ENCODE measurements at places on chromosomes 1 and 21. TPM values are rescaled to one million over a fixed set of nuclear protein-coding genes. Genes with fewer than 3 reads are reported as not detected.

DNA sequence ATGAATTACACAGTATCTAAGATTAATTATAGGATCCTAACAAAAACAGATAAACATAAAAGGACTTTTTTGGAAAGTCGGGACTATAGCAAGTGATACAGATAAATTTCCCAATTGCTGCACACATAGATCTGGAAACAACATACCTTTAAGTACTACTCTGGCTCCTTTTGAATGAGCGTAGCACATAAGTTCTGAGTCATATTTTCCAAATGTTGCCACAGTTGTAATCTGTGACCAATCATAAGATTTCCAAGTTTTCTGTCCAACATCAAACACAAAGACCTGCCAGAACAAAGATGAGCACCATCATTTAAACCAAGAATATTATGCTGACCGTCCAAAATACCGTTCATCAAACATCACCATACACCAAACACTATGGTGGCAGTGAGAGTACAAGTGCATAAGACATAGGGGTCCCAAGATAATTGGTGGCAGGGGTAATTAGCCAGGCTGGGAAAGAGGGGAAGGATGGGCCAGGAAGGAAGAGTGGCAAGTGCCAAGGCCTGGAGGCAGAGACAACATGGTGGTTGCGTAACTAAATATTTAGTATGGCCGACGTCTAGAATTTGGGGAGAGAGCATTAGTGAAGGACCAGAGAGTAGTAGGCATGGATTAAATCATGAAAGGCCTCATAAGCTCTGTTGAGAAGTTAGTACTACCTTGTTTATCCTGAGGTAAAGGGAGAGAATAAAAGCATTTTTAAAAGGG, 3.6 kb downstream of the CTBS start:
- peaks cover 11% of the 10 kb centered on the region for H3K36me3 ChIP-seq
- no peak for DNase-seq
- no peak overlapping the region for H3K27ac ChIP-seq
- H3K4me1 ChIP-seq = peaks cover 26% of the 10 kb centered on the region
- H3K4me3 ChIP-seq = no peak overlapping the region

The CASZ1 gene
- total RNA-seq = 10.5 TPM

DNA sequence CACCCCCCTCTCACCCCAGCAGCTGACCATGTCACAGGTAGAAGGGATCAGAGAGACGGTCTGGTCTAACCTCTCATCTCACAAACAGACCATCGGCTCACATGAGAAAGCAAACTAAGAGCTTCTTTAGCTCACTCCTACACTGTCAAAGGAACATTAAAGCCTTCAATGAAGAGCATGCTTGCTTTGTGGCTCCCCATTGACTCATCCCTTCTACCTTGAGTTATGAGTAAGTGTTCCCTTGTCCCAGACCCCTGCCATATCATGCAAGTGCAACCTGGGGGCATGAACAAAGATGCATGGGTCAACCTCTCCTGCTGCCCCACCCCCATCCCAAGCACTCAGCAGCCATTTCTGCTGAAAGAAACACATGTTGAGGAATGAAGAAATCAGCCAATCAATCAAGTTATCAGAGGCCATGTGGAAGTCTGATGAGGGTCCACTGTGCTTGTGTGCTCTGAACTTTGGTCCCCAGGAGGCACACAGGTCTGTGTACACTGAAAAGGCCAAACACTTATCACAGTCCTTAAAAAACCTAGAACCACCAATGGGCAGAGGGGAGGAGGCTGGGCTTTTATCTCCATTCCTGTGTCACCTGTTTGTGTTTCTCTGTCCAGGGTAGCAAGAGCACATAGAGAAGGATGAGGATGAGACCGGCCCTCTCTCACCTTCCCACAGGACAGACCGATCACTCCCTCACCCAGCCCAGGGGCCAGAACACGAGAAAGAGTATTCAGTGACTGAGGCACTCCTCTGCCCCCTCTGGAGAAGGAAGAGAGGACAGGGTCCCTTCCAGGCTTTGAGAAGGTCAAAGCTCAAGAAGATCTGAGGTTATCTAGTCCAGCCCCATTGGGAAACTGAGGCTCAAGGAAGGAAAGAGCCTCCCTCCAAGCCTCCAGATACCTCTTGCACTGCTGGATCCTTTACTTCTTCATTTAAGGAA, 9.5 kb downstream of the ETNK2 start:
- no peak overlapping the region for H3K4me3 ChIP-seq
- no peaks in the 10 kb centered on the region for H3K27me3 ChIP-seq
- no peaks in the 10 kb centered on the region for H3K36me3 ChIP-seq
- DNase-seq = no peak
- no peaks in the 10 kb centered on the region for H3K4me1 ChIP-seq
- H3K27ac ChIP-seq = no peak overlapping the region

The EMC1 gene
- 57.0 TPM for total RNA-seq

The ARHGAP30 gene
- 147 TPM for total RNA-seq

- H3K36me3 ChIP-seq = no peaks in the 10 kb centered on the region
- no peaks in the 10 kb centered on the region for H3K4me1 ChIP-seq
- no peaks in the 10 kb centered on the region for H3K27me3 ChIP-seq
- DNase-seq = no peak
- H3K4me3 ChIP-seq = no peak overlapping the region
- no peak overlapping the region for H3K27ac ChIP-seq
Observed at GRCh38 chr1:234200566-234200965, 172.7 kb upstream of the COA6 start.

GRCh38 chr1:223214261-223214807, 71.3 kb upstream of the TLR5 start:
- no peaks in the 10 kb centered on the region for H3K27me3 ChIP-seq
- H3K27ac ChIP-seq = no peak overlapping the region
- H3K4me1 ChIP-seq = no peaks in the 10 kb centered on the region
- no peak for DNase-seq

The PPIAL4G gene
- 0.44 TPM for total RNA-seq

All from CD8-positive, alpha-beta memory T cell (primary cell).